ENCODE measurements at places on chromosomes 7 and 10. TPM values are rescaled to one million over a fixed set of nuclear protein-coding genes. Genes with fewer than 3 reads are reported as not detected.

GRCh38 chr7:105876091-105876963, at the start of gene ATXN7L1:
Gene ATXN7L1, minus strand, starts transcription at chr7:105876599. Its CDS starts 41 bp downstream, at chr7:105876558.
- peak; percentile 95 for DNase-seq

DNA sequence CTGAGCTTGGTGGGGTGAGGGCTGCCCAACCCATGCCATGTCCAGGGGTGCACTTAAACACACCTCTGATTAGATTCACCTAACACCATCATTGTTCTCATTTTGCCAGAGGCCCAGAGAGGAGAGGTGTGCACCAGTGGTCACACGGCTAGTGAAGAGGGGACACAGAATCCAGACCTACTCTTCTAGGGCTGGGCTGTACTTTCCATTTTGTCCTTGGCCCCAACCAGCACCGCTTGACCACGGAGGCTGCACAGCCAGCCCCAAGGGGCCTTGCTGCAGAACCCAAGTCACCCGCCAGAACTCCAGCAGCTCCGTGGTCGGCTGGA, 246 bp upstream of the WDFY4 start:
- DNase-seq: no peak

GRCh38 chr10:121351540-121351939, 246.7 kb downstream of the FGFR2 start:
- DNase-seq: no peak

Gene FAM25G
- not detected for polyA plus RNA-seq

DNA sequence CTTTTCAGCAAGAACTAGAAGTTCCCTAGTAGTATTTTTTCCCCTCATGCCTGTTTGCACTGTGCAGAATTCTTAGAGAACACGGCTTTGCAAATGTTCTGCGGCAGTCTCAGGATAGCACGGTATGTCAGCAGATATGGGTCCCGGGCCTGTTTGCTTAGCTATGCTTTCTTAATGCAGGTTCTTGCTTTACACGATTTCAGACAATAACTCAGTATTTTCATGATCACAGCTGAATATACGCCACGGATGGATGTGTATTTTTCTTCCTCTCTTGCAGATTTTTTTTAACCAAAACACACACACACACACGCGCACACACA, 137.3 kb downstream of the HECW1 start:
- DNase-seq: no peak

- no peak for DNase-seq
Observed at GRCh38 chr10:60377955-60378354, 11.7 kb downstream of the ANK3 start.

DNA sequence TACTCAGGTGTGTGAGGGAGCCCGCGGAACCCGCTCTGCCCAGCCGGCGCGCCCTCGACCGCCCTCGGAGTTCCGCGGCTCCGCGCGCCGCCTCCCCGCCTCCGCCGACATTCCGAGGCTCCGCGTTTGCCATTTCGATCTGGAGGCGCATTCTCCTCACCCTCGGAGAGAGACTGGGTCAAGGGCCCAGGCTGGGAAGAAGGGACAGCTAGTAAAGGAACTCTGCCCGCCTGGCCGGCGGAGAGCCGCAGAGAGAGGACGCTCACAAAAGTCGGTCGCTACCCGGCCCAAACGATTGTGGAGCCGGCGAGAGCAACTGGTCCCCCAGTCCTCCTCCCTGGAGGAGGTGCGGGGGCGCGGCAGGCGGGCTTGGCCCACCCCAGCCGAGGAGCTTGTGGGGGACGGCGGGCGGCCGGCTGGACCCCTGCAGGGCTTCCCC, 74.5 kb upstream of the LEP start:
- peak; percentile 48 for DNase-seq

GRCh38 chr10:102927311-102928010, 9.4 kb downstream of the CNNM2 start:
- no peak for DNase-seq

GRCh38 chr7:107089627-107090026, 45.1 kb downstream of the PRKAR2B start:
- no peak for DNase-seq
